Adrenal gland (tissue), 19 donors: ENCODE measurements at places on chromosomes 3 and 15. TPM values are rescaled to one million over a fixed set of nuclear protein-coding genes. Genes with fewer than 3 reads are reported as not detected.

- DNase-seq, result peak; percentile 32
Measured at GRCh38 chr15:75809986-75810750, 33.1 kb upstream of the UBE2Q2 start.

DNA sequence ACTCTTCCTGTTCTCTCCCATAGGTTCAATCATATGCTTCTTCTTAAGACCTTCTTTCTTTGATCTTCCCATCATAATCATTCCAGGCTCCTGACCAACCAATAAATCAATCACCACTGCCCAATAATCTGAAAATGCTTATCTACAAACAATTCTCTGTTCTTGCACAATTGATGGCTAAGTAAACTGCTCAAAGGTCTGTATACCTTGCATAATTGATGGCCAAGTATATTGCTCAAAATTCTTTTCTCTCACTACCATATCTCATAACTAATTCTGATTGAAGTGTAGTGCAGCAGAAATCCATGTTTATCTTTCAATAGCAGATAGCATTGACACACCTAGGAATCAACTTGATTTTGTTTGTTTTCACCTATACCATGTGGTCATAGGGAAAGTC is 83.4 kb upstream of the EPHA6 start:
- DNase-seq, result no peak

DNA sequence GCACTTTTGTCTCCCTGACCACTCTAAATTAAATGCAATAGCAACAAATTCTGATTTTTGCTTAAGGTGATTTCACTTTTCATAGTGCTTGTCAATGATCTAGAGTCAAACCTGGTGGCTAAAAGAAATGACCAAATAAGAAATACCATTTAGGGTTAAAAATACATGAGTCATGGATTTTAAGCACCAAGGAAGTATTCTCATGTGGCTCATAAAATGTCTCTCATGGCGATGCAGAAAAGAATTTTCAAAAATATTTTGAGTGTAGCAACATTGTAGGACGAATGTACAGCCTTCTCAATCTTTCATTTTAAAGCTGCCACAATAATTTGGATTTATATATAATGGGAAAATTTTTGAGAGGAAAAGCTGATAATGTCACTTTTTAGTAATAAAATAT is 193.6 kb downstream of the EPHA3 start:
- DNase-seq, result no peak

- DNase-seq, result no peak
Measured at GRCh38 chr15:80712956-80713355, 17.8 kb downstream of the ABHD17C start.

DNA sequence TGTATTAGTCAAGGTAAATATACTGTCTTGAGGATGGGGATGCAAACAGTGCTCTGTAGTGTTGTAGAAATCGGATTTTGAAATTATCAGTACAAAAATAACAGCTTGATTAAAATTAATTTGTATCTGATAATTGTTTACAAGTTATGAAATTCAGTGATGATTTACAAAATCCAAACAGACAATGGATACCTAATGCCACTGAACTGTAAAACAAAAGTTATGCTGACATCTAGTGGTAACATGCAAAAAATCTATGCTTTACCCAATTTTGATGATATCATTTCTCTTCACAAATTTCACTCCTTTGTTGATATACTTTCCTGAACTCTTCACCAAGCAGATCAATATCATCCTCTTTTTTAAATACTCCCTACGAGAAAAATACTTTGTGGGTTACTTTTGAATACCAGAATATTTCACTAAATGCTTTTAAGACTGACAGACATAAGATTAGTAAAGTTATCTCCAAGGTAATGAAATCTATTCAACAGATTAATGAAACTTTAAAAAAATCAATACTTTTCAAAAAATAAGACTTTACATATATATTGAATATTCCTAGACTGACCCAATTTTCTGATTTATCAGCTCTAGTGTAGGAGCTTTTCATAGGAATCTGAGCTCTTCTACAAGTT is 36.0 kb downstream of the MNS1 start:
- no peak for DNase-seq

DNA sequence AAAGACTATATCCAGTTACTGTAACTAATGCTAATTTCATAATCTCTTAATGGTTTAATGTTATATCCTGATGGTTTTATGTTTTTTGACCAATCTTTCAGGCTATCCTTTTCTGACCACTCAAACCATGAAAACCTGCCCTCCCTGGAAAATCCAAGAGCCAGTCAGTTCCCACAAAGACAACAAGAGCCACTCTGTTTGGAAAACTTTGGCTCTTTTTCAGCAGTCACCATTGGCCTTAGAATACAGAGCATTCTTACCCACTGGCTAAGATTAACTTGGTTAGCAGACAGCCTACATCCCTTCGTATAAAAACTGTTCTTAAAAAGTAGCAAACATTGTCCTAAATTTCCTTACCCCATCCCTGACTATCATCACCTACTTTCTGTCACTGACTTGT is 32.9 kb downstream of the ALCAM start:
- no peak for DNase-seq

The UTS2B gene
- not detected for total RNA-seq

DNA sequence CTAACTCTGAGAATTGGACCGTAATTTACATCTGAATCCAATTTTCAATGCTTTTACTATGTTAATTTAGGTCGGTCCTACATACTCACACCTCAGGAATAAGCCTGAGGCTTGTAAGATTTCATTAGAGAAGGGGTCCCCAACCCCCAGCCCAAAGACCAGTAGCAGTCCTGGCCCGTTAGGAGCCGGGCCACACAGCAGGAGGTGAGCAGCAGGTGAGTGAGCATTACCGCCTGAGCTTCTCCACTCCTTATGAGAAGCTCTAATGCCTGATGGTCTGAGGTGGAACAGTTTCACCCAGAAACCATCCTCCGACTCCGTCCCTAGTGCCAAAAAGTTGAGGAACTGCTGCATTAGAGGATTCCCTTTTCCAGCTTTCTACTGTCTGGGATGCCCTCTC is 757.3 kb downstream of the SI start:
- no peak for DNase-seq

GRCh38 chr3:43863966-43864933 is 173.5 kb downstream of the ABHD5 start:
- DNase-seq, result no peak

The ARHGEF3 gene
- 49.4 TPM for total RNA-seq

DNA sequence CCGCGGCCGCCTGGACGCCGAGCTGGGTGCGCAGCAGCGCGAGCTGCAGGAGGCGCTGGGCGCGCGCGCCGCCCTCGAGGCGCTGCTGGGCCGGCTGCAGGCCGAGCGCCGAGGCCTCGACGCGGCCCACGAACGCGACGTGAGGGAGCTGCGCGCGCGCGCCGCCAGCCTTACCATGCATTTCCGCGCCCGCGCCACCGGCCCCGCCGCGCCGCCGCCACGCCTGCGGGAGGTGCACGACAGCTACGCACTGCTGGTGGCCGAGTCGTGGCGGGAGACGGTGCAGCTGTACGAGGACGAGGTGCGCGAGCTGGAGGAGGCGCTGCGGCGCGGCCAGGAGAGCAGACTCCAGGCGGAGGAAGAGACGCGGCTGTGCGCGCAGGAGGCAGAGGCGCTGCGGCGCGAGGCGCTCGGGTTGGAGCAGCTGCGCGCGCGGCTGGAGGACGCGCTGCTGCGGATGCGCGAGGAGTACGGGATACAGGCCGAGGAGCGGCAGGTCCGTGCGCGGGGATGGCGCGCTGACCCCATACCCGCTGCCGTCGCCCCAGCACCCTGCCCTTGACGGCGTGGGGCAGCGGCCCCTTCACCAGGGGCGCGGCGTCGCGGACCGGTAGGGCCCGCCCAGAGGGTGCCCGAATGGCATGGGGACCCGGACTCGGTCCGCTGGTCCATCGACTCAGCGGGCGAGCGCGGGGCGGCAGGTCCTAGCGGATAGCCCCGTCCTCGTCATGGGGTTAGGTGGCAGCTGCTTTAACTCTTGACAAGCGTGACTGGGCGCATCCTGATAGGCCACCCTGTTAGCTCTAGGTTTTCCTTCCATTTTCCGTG is 848 bp downstream of the SYNM start:
- DNase-seq, result peak; percentile 78

DNA sequence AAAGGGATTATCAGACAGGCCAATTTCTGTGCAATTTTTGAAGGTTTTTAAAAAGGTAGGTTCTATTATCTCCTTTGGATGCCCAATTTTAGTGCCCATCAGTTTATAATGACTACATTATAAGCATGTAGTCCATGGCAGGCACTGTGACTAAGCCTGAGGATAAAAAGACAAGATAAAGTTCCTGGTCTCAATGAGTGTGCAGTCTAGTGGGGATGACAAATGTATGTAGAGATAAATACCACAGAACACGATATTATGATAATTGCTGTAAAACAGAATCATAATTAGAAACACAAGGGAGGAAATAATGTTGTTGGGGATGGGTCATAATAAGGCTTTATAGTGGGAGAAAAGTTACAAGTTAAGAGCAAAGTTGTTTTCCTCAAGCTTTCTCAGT is 163.1 kb downstream of the ZNF385D start:
- no peak for DNase-seq

The HES1 gene
- total RNA-seq, result 31.9 TPM

- no peak for DNase-seq
Measured at GRCh38 chr3:9782770-9783169, 9.5 kb downstream of the TADA3 start.

DNA sequence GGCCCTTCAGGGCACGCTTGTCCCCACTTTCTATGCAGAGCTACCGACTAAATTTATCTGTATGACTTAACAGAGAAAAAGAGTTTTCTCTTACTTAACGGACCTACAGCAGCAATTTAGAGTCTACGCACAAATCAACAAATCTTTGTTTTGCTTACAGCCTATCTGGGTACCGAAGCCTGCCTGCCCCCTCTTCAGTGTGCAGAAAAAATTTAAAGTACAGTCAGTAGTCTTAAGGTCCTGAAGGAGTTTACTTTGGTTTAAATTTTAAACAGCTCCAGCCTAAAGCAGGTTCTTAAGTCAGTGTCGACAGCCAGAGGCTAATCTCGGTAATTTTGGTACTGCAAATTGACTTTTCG is 570 bp downstream of the SACM1L start:
- no peak for DNase-seq

The NTRK3 gene
- total RNA-seq, result 2.7 TPM

DNA sequence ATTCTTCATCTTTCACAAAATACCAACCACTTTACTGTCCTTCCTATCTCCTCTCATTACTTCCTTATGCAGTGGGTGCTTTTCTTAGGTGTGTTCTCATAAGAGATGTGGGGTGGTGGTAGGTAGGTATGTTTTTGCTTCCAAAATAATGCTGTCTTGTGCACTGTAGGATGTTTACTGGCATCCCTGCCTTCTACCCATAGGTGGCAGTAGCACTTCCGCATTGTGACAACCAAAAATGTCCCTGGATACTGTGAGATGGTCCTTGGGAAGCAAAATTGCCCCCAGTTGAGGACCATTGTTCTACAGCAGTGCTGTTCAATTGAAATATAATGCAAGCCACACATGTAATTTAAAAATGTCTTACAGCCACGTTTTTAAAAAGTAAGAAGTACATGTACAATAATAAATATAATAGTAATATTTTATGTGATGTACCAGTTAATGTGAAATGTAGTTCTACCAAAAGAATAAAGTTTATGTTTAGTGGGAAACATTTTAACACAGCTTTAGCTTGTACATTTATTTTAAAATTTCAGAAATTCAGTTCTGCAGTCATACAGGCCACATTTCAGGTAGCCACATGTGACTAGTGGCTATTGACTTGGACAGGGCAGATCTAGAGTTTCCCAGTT is 75.2 kb downstream of the NEO1 start:
- DNase-seq, result peak; percentile 16

The MAP6D1 gene
- total RNA-seq, result 2.0 TPM

GRCh38 chr3:30685267-30685667 is 78.9 kb downstream of the TGFBR2 start:
- no peak for DNase-seq

DNA sequence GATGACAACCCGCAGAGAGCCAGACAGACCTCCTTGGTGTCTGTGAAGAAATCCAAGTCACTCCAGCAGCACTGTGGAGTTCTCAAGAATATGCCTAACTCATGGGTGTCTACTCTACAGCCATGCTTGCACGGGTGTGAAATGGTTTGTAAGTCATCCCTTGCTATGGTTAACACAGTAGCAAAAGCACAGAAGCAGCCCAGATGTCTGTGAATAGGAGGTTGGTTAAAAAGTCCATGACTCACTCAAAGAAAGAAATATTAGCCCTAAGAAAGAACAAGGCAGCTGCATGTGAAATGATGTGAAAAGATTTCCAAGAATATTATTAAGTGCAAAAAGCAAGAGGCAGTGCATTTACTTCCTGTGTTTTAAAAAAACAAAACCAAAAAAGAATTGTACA is 12.1 kb upstream of the LIMD1 start:
- DNase-seq, result no peak

DNA sequence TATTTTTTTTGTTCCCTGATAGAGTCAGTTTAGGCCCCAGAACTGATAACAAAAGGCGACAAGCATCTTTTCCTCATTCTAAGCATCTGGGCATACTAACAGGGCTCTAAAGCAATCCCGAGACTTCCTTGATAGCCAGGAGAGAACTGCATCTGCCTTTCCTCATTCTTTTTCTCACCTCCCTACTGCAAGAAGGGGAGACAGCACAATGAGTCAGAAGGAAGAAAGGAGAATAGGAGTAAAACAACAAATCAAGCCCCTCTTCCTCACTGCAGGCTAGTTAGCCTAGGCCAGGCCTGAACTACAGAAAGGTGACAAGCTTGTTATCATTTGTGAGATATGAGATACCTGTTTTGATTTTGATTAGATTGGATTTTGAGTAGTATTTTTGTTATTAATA is 97.9 kb downstream of the NAALADL2 start:
- DNase-seq, result no peak

GRCh38 chr3:66154444-66154861 is 66.3 kb upstream of the SLC25A26 start:
- DNase-seq, result no peak

GRCh38 chr3:38617137-38617536 is 32.4 kb downstream of the SCN5A start:
- DNase-seq, result no peak

DNA sequence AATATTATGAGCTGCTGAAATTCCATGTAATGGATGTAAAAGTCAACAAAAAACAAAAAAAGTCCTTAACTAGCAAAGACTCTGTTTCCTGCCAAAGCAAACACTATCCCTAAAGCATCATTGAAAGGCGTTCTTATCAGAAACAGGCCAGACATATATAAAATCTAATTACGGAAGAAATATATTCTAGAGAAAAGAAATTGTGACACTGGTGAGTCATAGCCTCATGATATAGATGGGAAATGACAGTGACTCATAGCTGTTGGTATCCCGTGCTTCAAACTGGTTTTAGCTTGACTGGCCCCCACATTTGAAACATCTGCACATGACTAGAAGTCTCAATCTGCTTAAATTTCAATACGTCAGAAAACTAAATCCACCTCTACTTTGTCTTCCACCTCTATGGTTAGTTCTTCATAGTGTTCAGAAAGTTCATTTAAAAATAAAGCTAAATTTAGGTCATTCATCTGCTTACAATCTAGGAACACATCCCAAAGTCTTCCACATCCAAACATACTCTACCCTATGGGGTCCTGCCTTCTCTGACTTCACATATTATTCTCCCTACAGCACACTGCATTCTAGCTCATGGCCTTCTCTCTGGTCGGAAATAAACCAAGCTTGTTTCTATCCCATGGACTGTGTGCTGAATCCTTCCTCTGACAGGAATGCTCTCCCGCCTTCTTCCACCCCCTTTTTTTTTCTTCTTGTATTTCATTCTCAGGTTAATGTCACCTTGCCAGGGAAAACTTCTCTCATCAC is 456.3 kb upstream of the ARRDC4 start:
- DNase-seq, result no peak

The SLC12A8 gene
- total RNA-seq, result 2.8 TPM
